GM23248 (cell line): ENCODE measurements at places on chromosomes 2 and 18.

- no peak for DNase-seq
Measured at GRCh38 chr2:219112651-219113338, 47.8 kb downstream of the NHEJ1 start.

- no peak for DNase-seq
Measured at GRCh38 chr2:183487326-183487725, 363.1 kb downstream of the NUP35 start.

- no peak for DNase-seq
Measured at GRCh38 chr2:15200581-15200980, 360.6 kb downstream of the NBAS start.

DNA sequence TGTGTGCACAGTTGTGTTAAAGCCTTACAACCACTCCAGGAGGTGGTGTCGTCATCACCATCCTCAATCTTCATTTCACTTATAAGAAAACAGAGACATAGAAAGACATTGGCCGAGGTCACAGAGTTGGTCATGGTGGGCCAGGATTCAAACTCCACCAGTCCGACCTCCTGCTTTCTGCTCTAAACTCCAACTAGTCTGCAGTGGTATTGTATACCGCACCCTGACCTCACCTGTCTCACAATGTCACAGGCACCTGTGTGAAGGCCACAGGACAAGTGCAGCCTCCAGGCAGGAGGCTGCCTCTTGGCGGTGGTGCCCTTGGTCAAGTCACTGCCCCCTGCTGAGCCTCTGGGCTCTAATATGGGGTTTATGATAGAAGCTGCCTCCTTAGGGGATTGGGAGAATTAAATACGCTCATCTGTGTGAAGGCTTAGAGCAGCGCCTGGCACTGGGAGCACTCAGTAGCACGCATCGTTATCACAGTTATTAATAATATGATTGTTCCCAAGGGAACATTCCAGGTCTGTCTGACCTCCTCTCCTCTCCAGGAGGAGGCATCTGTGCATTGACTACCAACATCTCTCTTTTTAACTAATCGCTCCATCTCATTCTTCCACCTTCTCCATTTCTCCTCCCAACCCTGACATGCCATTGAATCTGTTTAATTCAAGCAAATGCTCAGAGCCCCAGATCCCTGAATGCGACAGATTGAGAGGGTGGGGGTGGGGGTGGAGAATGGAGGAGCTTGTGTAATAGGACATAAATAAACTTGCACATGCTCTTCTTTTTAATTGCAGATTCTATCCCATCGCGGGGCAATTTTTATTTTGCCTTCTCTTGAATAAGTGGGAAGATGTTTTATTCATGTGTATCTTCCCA lies 112.7 kb downstream of the MCFD2 start:
- DNase-seq = peak; percentile 24

- DNase-seq = no peak
Measured at GRCh38 chr2:232240906-232241305, 137.6 kb upstream of the ALPP start.

DNA sequence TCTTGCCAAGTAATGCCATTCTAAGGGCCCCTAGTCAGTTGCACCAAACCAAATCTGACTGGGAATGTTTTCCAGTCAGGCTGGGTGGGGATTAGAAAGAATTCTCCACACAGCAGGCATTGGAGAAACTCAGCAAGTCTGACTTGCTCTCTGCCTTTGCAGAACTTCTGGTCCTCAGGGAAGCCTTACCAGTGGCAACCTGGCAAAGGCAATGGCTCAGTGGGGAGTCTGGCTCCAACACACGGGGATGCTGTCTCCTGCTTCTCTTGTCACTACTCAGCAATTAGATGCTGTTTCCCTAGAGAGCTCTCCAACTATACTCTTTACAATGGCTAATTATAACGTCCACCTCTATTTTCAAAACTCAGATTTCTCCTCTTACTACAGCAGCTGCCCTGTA lies 810.7 kb downstream of the LRRTM4 start:
- DNase-seq = no peak

- no peak for DNase-seq
Measured at GRCh38 chr2:218722876-218723785, 12.5 kb downstream of the TTLL4 start.

GRCh38 chr2:119480184-119480583 lies 44.1 kb downstream of the SCTR start:
- no peak for DNase-seq

DNA sequence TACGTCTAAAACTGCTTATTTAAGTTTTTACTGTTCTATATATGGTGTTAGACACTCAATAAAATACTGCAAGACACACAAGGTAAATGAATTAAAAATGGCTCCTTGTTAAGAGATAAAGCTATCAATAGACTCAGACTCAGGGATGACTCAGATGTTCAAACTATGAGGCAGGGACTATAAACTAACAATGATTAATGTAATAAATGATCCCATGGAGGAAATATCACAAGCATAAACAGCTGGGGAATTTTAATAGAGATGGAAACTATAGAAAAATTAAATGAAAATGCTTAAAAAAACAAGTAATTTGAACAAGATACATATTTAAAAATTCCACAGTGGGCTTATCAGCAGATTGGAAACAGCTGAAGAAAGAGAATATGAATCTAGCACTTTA lies 650.8 kb downstream of the DCDC2C start:
- no peak for DNase-seq

DNA sequence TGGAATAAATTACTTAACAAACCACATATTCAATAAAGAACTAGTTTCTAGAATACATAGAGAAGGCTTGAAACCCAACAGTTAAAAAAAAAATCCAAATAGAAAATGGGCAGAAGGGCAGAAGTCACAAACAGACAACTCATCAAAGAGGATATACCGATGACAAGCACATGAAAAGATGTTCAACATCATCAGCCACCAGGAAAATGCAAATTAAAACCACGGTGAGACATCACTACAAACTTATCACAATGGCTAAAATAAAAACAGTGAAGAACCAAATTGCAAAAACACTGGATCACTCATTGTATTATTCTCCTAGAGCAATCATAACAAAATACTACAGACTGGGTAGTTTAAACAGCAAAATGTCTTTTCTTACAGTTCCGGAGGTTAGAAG lies 14.5 kb downstream of the SESTD1 start:
- peak; percentile 13 for DNase-seq

DNA sequence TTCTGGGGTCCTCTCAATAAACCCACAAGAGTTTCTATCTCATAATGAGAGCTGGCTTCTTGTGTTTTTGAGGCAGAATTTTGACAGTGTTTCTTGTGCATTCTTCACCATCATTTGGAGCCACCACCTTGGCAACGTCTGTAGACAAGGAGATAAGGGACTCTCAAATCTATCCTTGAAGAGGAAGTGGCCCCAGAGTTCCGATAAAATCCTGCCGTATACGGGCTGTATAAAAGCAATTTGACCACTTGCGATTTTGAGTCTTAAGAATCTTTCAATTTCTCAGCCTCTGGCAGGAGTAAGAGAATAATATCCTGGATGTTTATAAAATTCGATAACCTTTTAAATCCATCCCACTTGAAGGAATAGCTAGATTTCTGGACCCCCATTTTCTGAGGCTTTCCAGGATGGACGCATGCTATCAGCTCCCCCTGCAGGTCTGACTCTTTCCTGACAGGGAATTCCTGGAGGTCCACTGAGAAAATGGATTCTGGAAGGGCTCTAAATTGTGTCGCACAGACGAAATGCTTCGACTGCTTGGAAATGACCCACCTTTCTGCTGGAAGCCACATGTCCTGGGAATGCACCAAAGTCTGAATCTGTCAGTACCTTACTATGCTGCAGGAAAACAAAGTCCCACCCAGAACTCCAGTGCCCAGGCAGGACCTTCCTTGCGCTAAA lies 54.1 kb downstream of the E2F6 start:
- peak; percentile 63 for DNase-seq

DNA sequence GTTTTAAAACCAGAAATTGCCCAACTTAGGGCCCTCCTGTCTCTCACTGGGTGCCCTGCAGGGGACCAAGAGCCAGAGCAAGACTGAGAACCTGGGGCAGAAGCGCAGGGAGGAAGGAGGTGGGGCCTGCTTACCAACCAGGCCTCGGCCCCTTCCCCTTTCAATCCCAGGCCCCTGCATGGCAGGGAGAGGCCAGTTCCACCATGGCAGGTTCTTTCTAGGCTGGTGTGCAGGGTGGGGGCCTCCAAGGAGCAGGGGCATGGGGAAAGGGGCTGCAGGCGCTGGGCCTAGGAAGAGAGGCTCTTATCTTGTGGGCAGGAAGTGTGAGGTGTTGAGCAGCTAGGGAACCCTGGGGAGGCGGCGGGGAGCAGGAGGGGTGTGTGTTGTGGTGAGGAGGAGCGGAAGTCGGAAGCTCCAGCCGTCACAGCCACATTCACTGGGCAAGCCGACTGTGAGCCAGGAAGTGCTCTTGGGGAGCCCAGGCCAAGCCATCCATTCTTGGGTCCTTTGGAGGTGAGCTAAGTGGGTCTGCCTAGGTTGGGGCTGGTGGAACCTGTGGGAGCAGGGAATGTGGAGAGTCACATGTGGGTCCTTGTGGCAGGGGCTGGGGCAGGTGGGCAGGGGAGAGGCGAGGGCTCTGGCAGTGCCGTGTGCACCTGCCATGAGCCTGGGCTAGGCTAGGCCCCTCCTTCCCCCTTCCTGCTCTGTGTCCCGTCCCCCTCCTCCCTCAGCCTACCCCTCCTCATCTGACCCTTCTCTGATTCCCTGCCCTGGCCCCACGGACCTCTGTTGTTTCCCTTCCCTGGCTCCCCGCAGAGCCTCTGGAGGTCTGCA lies at the start of gene PSD4:
TSS of gene PSD4 (plus strand) at position 430 of the 834 bp plus-strand sequence. CDS start 8,486 bp downstream, outside the sequence.
- no peak for DNase-seq

GRCh38 chr2:120938045-120938771 lies 202.5 kb downstream of the GLI2 start:
- peak; percentile 48 for DNase-seq

DNA sequence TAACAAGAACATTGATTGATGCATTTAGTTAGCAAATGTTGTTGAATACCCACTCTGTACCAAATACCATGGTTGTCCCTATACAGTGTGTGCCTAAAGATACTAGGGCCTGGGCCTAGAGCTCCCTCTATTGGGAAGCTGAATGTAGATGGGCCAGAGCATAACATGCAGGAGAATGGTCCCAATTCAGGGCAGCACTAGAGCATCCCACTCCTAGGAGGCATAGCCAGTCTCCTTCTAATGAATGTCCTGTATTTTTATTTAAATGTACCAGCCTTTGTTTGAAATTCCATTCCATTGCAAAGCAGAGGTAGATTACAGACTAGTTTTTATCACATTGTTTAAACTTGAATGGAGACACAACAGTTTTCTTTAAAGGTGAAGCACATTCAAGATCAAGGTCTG lies 90.6 kb downstream of the FEZ2 start:
- DNase-seq = peak; percentile 62

- DNase-seq = no peak
Measured at GRCh38 chr2:111653913-111654312, 230.1 kb downstream of the ANAPC1 start.
